ENCODE measurements at places on chromosomes 12 and 14.

DNA sequence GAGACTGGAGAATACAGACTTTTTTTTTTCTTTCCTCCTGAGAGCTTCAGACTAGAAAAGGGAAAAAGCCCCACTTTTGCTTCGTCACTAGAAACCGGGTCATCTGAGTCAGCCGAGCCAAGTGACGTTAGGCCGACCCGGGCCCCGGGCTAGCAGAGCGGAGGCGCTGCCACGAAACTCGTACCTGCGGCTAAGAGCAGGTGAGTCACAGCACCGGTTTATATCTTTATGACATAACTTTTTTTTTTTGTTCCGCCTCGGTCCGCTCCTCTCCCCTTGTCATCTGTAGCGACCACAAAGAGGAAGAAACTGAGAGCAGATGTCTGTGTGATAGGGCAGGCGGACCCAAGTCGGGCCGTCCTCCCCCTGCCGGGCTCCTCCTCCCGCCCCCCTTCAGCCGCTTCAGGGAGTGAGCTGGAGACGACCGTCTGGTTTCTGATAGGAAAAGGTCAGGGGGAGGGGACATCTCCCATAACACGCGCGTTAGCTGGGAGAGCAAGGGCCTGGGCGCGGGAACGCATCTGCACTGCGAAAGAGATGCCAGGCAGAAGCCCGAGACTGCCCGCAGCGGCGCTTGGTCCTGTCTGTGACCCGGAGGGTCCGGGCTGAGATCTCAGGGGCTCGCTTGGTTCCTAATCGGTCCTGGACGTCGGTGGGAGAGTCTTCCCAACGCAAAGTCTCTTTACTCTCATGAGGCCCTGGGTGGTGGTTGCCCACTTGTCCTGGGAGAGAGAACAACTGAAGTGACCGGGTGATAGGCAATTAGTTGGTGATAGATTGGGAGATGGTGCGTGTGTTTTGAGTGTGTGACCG lies 586 bp downstream of the TTC6 start:
- no peak for DNase-seq

GRCh38 chr12:98998697-98999299 lies 353.7 kb downstream of the APAF1 start:
- peak; percentile 36 for DNase-seq

DNA sequence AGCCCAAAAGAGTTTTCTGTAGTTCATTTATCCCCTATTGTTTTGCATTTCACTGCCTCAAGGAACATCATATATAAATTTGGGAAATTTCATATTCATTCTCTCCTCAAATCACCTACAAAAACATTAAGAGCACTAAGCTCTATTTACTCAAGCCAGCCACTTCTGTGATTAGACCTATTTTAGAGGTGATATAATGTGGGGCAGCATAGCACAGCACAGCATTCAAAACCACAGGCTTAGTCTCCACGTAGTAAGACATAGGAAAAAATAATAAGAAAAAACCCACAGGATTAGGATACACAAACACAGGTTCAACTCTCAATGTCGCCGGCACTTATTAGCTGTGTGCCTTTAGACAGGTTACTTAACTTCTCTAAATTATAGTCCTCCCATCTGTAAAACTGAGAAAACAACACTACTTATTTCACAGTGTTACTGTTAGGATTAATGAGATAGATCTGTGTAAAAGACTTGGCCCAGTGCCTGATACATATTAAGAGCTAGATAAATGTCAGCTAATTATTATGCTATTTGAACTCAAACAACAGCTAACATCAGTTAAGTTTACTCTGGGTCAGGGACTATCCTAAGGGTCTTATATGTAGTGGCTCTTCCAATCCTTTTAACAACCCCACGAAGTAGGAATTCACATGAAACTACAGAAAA lies 20.3 kb downstream of the DCAF5 start:
- no peak for DNase-seq

DNA sequence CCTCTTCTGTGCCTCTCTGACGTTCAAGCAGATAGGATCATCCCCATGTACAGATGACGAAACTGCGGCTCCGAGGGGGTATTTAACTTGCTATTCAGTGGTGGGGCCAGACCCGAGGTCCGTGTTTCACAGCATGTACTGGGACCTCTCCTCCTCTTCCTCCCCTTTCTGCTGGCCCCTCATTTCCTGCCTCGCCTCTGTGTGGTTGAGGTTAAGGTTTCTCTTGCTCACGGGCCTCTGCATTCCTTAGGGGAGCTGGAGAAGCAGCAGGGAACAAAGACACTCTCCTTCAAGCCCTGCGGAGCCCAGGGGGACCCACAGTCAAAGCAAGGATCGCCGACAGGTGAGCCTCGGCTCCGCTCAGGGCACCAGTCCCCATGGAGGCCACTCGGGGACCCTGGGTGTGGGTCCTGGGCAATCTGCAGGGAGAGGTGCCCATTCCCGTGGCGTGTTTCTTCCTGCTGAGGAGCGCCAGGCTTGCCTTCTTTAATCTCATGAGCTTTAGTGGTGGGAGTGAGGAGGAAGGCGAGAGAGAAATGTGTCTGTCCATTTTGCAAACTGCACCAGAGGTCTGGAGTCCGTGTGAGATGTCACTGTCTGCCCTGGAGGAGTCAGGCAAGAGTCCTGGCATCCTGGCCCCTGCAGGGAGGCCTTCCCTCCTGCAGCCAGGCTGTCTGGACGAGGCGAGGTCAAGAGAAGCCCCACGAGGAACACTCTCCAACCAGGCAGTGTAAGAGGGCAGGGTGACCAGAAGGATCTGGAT lies 45.0 kb downstream of the SLC6A12 start:
- no peak for DNase-seq

DNA sequence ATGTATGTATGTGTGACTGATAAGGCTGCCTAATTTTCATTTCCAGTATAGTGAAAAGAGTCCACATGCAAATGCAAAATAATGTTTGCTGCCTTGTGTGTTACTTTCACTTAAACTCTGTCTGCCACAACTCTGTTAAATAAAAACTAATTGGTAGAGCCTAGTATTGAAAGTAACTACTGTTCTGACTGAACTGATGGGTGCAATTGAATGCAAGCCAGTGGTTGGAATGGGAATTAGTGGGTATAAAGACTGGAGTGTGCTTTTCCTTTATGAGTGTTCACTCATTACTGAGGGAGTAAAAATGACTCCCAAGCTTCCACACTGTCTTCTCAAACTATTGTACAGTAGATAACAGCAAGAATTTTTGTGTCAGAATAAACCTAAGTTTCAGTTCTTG lies 571.0 kb downstream of the TMTC2 start:
- no peak for DNase-seq

GRCh38 chr14:69320581-69321365 lies 60.8 kb downstream of the GALNT16 start:
- no peak for DNase-seq
